ENCODE measurements at places on chromosomes 3 and 15. TPM values are rescaled to one million over a fixed set of nuclear protein-coding genes. Genes with fewer than 3 reads are reported as not detected.

ARGFX gene
- not detected for total RNA-seq

CHST13 gene
- 2.5 TPM for total RNA-seq

GASK1A gene
- total RNA-seq = 4.5 TPM

DNA sequence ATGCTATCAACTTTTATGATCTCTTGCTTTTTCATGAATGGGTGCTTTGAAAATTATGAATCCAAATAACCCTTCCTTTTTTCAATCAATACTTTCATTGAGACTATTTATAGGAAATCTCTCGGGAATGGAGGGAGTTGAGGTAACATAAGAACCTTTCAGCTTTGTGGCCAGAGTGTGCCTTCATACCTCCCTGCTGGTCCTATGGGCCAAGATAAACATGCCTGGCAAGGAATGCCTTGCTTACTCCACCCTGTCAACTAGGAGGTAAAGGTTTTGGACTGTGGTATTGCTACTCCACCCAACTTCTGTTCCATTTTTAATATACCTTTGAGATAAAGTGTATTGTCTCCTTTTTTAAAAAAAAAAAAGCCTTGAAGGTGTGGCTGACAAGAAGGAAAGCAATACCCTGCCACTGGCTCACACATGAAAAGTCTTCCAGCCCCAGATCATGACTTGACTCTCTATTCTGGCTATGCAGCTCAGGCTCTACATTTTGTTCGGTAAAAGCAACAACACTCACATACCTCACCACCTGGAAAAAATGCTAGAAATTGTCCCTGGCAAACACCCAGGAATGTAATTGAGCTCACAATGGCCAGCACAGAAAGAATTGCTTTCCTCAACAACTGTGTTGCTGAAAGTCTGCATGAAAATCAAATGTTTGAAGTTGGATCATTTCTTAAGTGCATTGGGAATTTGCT, 35.8 kb downstream of the COL8A1 start:
- no peak for DNase-seq

GRCh38 chr3:183532620-183533411, 22.7 kb downstream of the KLHL6 start:
- DNase-seq = peak; percentile 39

- DNase-seq = no peak
Observed at GRCh38 chr3:21542656-21543379, 208.2 kb downstream of the ZNF385D start.

GRCh38 chr15:71623111-71623510, 187.2 kb upstream of the NR2E3 start:
- no peak for DNase-seq

DNA sequence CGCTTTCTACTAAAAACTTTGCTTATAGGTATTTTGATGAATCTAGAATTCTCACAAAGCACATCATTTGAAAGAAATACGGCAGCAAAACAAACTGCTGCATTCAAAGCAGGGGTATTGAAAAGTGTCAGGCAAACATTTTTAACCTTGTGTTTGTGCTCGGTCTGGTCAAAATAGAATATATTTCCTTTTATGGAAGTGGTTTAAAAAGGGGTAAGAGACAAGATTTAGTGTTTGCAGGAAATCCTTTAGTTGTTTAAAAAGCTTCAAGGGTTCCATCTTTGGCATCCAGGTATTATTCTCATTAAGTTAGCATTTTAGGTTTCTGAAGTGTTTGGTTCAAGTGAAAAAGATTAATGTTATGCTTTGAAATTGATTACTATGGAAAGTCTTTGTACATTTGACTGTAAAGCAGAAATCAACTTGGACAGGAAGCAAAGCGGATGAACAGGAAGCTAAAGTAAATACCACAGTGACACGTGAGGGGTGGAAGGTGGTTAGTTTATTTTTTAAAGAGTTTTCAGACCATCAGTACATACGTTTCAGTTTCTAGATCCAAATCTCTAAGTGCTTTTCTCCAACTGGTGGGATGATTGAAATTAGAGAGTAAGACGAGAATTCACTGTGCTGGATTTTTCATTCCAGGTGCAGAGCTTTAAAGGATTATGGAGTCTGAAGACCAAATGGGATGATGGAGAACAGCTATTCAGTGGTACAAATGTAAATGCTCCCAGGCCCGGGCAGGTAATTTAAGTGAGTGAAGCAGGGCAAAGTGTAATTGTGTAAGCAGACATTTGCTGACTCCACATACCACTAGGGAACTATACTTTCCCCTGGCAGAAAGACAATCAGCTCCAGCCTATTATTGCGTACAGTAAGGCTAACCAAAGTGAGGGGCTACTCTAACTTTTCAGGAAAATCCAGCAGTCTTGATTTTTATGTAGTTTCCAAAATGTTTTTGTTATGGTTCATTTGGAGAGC, 341.8 kb upstream of the TBL1XR1 start:
- DNase-seq = no peak

- no peak for DNase-seq
Observed at GRCh38 chr15:51869060-51869421, 39.6 kb downstream of the TMOD3 start.

DNA sequence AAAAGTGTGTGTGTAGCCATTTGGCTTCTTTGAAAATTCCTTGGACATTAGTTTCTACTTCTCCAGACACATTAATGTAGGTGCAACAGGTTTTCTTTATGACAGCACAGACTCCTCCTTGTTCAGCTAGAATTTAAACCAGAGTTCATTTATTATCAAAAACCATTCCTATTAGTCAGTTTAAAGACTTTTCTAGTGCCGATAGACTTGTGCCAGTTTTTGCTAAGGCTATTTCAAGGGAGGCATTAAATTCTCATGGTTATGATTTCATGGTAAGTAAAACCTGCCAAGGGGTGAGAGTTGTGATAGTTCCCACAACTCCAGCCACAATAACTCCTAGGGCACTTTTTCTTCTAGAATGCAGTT, 20.6 kb upstream of the SENP7 start:
- no peak for DNase-seq

GRCh38 chr3:183159333-183159732, 3.2 kb downstream of the LAMP3 start:
- peak; percentile 14 for DNase-seq

DNA sequence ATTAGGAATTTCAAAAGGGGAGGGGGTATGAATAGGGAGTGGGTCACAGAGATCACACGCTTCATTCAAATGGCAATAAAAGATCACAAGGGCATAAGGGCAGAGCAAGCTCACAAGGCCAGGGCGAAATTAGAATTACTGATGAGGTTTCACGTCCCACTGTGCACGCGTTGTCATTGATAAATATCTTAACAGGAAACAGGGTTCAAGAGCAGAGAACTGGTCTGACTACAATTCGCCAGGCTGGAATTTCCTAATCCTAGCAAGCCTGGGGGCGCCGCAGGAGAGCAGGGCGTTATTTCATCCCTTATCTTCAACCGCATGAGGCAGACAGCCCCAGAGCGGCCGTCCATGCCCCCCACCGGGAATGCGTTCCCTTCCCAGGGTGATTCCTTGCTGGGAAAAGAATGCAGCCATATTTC, 18.1 kb upstream of the SMCO1 start:
- DNase-seq = peak; percentile 64

DNA sequence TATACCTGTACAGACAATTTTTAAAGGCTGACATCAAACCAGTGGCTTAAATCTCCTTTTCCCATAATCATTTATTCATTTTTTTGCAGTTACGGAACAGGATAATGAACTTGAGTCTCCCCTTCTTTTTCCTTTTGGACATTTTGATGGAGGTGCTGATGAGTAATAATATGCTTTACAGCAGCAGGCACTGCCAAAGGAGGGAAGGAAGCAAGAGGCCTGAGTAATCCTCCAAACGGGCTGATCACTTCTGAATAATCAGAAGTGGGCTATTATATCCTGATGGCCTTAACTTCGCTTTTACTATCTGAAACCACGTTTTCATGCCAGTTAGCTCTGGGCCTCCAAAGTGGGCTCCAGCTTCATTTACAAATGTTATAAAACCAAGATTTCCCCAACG, 527.2 kb downstream of the FOXP1 start:
- no peak for DNase-seq
